ENCODE measurements at places on chromosomes 1 and 21.

DNA sequence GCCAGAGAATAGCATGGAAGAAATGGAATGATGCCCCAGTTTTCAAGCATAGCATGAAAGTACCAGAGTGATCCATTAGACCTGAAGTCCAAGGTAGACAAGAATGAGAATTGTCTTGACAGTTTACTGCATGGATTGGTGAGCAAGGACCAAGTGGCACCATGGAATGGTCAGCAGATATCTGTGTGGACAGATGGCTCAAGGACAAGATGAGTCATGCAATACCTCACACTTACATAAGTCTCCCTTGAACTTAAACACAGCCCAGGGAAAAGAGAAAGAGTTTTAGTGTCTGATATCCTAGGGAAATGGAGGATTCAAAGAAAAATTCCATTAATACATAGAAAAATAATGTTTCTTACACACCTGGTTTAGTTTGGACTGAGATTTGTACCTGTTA, 195.2 kb downstream of the MRPL39 start:
- no peak for DNase-seq

DNA sequence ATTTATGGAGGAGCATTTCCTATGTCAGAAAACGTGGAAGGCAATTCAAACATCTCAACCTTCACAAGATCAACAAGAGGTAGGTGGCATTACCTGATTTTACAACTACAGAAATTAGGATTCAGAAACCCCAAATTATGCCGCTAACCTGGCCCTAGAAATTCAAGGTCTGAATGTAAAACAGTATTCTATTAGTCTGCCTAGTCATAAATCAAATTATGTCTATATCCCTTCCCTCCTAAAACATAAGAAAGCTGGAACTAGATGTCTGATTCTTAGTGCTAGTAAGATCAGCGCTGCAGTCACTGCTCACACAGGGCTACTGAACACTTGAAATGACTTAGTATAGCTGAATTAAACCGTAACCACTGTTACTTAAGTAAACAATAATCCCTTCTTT, 1.4 kb downstream of the TOMM20 start:
- DNase-seq, result no peak

- DNase-seq, result no peak
Observed at GRCh38 chr1:242002072-242002471, 3.2 kb upstream of the MAP1LC3C start.

- DNase-seq, result peak; percentile 25
Observed at GRCh38 chr1:65423884-65424572, 3.6 kb downstream of the LEPR start.

GRCh38 chr21:23890652-23891051, 1716.6 kb downstream of the MRPL39 start:
- DNase-seq, result no peak

- no peak for DNase-seq
Observed at GRCh38 chr1:52186449-52186848, 44.6 kb downstream of the ZFYVE9 start.

- DNase-seq, result no peak
Observed at GRCh38 chr1:24745711-24746413, 615 bp downstream of the CLIC4 start.

GRCh38 chr1:217018648-217019047, 295.4 kb upstream of the ESRRG start:
- DNase-seq, result no peak

DNA sequence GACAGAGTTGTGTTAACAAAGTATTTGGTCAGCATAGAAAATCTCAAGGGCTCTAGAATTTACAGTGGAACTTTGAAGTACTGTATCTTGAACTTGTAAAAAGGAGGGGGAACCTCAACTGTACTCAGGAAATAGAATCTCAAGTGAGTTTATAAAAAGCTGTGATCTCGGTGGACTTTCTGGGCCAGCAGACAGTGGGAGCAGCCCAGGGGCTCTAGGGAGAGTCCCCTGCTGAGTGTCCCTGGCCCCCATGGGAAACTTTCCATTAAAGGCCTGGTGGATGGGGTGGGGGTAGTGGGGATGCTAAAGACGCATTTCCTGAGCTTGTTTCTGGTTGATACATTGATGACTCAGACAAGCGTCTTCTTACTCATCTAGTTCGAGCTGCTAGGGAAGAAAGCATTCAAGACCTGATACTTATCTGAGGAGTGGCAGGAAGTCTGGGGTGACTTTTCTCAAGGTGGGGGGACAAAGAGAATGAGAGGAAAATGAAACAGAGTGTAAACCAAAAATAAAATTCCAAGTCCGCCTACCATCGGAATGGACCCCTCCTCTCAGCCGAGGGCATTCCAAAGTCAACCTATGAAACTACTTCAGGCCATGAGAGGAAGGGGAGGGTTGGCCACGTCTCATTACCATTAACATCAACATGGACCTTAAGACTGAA, 65.5 kb downstream of the NID1 start:
- DNase-seq, result peak; percentile 84

DNA sequence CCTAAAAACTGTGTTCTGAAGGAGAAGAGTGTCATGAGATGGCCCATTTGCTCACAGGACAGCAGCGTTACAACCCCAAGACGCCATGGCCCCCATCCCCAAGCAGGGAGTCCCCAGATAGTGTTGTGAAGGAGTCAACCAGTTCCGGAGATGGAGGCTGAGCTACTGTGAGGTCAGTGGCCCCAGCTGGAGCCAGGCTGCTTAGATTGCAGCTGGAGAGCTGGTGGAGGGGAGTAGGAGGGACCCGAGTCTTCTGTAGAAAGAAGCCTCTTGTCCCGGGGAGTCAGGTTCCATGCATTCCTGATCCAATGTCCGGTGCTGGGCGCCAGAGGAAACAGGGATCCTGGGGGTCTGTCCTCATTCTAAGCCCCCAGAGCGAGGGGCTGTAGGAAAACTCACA, 93.5 kb upstream of the SIM2 start:
- DNase-seq, result no peak

- DNase-seq, result no peak
Observed at GRCh38 chr1:226093621-226094020, 31.1 kb downstream of the H3-3A start.

GRCh38 chr1:99527078-99527477, 118.8 kb upstream of the PALMD start:
- DNase-seq, result no peak

DNA sequence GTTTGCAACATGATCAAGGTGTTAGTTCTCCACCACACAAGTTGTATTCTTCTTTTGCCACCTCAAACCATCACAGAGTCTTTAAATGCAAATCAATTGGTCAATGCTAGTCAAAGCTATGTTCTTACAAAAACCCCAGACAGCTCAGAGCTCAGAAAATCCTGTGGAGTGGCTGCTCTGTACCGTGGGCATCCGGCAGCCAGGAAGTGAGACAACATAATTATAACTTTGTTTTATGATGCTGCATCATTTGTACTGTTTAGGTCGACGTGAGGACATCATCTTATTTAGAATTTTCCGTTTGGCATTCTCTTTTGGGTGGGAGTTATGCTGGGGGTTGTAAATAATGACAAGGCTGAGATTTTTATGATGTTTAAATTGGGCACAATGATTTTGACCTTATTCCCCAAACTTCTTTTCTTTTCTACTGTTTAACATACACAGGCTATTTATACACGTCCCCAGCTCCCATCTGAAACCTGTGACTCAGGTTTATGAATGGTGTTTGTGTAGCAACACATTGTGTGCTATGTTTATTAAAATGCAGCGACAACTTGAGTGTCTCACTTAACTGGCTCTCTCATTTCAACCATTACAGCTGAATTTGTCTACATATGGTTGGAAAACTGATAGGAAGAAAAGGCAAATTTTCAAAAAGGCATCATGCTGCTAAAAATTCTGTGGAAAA, 124.0 kb downstream of the CNIH3 start:
- peak; percentile 55 for DNase-seq

- no peak for DNase-seq
Observed at GRCh38 chr1:62735491-62736171, 47.4 kb upstream of the DOCK7 start.

- DNase-seq, result peak; percentile 36
Observed at GRCh38 chr1:58515794-58516401, 30.6 kb downstream of the OMA1 start.

DNA sequence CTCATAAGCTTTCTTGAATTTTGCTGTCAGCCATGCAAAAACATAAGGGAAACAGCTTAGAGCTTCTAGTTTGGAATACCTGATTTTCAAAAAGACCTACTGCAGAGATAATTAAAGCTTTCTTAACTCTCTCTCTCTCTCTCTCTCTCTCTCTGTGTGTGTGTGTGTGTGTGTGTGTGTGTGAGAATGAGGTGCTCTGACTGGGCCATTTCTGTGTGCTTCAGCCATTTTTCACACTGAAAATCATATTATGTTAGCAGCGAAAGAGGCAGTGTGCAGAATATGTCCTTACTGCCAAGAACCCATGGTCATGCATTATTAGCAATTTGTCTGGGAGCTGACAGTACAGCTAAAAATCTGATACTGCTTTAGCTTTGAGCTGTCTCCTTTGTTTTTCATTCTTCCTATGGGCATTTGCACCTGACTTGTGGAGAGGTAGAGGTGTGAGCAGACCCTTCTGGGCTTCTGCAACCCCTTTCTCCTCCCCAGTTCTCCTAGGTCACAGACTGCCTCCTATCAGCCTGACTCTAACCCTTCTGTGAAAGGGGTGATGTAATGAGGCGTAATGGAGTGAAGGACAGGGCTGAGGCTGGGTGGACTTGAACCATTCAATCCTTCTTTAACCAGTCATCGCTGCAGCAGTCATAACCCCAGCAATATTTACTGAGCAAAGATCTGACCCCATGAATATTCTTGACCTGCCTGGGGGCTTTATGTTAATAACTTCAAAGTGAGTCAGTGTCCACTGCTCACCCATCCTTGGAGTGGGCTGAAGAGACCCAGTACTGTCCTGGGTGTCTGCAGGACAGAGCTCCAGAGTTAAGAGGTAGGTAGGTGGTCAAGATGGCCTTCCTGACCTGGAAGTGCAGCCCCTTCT, 61.2 kb downstream of the SYT6 start:
- no peak for DNase-seq

DNA sequence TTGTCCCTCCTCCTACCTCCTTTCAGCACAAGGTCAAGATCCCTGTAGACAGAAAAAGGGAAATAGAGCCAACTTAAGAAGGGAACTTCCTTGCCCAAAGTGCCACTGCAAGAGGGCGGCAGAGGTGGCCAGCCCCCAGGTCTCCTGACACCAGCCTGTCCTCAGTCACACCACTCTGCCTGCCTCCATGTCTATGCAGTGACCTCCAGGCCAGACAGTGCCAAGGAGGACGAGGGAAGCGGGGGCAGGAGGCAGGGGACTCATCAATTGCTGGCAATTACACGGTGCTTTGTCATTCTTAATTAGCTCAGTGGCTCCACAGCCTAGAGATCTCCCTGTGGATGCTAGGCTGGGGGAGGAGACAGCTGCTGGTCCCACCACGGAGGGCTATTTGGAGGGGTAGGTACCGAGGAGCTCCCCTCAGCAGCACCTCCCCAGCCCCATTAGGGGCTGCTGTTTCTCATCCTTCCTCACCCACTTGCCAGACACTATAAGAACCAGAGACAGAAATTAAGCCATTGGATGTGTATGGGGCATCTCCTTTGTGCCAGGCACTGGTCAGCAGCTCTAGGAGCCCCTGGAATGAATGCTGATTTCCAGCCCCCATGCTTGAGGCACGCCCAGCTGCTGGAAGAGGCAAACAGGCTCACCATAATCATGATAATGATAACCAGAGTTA, 6.1 kb upstream of the LDLRAP1 start:
- no peak for DNase-seq

GRCh38 chr1:74674278-74675048, 871 bp upstream of the ERICH3 start:
- DNase-seq, result no peak

- no peak for DNase-seq
Observed at GRCh38 chr1:64969305-64970046, 3.1 kb upstream of the JAK1 start.

DNA sequence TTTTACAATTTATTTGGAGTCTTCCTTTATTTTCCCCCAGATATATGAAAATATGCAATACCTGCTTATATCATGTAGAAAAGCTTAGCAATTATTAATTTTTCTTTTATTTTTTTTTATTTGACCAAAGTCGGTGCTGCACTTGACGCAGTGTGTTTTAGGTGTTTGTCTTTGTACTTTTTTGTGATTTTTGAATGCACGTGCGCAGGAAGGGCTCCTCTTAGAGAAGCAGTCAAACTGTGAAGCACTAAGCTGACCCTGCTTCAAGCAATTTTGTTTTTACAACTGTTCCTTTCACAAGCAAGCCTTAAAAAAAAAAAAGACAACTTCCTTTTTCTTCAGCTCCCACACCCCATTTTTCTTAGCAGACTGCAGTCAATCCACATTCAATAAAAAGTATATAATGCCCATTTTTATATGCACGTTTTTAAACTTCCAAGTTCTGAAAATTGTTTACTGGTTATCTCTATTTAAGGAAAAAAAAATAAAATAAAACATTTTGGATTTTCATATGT, 267.4 kb downstream of the TM2D1 start:
- DNase-seq, result no peak

DNA sequence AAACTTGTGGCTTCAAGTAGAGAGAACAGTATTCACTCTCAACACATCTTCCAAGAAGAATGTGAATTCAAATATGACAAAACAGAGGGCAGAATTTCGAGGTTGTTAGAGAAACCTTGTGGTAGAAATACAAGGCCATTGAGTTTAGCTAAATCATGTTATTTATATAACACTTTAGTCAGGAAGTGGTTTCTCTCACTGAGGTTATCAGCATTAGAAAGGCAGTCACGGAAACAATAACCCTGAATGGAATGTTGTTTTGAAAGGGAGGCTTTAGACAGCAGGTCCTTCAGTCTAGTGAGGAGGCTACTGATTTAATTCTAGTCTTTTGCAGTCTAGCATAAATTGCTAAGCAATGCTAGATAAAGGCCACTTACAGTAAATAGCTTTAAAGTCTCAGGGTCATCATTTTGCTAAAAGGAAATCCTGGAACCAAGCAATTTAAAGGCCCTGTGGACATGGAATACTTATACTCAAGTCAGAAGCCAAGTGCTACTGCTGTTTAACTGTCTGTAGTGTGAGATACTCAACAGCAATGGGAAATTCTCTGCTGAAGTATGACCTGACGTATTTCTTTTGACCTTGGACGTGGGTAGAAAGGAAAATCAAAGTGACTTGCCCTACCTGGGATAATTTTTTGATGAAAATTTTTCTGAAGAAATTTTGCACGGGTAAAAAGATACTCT, 89.0 kb upstream of the CHODL start:
- DNase-seq, result no peak

- no peak for DNase-seq
Observed at GRCh38 chr1:109768335-109768650, 4.6 kb upstream of the EPS8L3 start.

- DNase-seq, result no peak
Observed at GRCh38 chr1:181151378-181152326, 63.2 kb downstream of the IER5 start.
